ENCODE measurements at places on chromosomes 7 and 10.

- no peak for DNase-seq
Measured at GRCh38 chr7:133053321-133053891, 28.5 kb downstream of the CHCHD3 start.

- DNase-seq, result no peak
Measured at GRCh38 chr10:126115886-126116285, 219.5 kb downstream of the FANK1 start.

GRCh38 chr10:630581-631073 is 58.8 kb downstream of the DIP2C start:
- no peak for DNase-seq

DNA sequence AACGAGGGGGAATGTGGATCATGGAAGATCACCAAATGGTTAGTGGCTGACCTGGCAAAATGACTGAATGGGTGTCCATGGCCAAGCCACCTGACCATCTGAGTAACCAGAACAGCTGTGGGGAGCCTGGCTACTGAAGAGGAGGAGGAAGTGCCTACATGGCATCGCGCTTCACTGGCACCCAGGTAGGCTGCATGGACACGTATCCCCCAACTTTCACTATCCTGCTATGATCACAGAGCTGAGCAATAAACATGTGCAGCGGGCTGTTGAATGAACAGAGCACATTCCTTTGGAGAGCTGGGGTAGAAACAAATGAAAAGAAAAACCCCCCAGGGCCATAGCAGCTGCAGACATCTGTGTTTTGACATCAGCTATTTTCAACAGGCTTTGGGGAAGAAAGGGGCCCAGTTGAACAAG is 6.5 kb downstream of the AKR1B1 start:
- DNase-seq, result no peak

GRCh38 chr10:44913350-44914081 is 2.4 kb downstream of the TMEM72 start:
- no peak for DNase-seq

DNA sequence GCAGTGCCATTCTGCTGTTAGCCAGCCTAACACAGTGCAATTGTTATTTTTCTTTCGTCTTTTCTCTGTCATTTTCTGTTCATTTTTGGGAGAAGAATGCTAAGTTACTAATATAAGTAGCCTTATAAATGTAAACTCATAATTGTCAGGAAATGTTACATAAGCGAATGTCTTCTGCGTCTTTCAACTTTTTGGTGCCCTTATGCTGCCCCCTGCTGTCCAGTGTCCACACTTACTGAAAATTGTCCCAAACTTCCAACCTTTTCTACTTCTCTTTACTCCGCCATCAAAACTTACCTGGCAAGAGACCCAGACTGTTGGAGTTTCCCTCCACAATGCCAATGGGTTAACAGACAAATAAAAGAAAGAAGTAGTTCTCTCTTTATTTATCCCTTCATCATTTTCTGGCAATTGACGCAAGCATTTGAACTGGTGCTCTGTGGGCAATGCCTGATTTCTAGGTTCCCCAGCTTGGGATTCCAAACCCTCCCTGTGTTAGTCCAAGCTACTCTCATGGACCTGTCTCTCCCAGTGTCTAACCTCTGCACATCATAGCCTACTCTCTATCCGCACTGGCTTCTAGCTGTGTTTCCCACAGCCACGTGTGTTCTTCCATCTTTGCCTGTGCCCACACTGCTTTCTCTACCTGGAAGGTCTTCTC is 21.0 kb upstream of the EPC1 start:
- no peak for DNase-seq

DNA sequence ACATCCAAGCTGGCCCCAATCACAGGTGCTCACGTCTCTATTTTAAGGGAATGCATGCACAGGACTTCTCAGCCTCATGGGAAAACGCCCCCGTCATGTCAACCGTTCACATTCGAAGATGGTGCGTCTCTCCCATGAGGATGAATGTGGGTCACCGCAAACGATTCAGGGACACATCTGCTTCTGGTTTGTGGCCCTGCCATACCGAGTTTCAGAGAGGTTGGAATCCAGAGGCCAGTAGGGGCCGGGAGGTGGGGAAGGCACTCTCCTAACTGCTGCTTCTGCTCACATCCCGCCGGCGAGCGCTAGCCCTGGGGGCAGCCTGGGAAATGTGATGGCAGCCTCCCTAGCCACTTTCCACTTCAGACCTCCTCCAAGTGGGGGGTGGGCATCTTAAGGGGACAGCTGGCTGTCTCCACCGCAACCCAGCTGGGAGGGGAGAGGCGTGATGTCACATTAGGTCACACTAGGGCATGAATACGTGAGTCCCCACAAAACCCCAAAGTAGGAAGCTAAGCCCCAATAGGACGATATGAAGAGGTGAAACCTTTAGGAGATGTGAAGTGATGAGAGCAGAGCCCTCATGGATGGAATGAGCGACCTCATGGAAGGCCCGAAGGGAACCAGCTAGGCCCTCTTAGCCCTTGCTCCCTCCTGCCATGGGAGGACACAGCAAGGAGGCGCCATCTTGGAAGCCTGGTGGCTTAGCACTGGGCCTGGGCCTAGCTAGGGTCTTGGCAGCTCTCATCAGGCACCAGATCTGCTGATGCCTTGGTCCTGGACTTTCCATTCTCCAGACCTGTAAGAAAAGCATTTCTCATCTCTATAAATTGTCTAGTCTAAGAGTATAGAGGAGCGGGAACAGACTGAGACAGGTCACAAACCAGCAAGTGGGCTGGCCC is 107.8 kb downstream of the TCERG1L start:
- DNase-seq, result no peak

- DNase-seq, result no peak
Measured at GRCh38 chr10:35352512-35352911, 16.2 kb downstream of the CCNY start.

DNA sequence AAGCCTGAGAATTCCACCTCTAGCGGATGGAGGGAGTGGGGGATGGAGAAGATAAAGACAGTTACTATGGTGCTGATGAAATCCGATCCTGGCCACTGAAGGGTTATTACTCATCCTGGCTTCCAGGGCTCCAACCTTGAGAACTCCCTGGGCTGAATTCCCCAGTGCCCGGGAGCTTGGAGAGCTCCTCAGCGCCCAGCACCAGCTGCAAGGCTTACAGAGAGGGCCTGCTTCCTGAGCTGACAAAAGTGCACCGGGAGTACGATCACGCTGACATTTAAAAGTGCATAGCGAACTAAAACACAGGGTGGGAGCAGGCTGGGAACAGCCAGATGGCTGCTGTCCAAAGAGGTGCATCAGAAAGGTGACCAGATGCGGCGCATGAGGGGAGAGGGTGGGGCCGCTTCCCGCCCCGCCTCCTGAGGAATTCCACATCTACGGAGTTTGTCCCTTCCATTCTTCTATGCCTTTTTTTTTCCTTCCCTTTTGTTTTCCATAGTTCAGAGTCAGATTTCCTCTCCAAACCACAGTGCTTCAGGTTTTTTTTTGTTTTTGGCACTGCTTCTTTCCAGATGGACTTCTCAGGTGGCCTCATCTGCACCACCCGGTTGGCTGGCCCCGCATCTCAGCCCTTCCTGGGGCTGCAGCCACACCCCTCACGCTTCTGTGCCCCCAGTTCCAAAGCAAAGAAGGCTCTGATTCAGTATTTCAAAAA is 62.4 kb upstream of the MKRN1 start:
- peak; percentile 63 for DNase-seq

DNA sequence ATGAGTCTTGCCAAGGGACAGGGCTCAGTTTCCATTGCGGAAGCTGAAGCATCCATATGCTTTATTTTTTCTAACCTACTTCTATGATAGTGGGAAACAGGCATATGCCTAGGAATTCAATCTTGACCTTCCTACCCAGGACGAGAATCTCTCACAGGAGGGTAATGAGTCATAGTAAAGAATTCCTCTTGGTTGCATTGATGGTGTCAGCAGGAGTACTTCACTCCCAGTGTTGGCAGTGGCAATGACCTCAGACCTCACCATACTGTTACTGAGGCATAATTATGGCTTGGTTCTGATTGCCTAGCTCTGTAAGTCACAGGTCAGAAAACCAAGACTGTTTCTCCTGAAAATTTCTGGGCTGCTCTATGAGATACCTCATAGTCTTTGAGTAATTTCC is 552.9 kb downstream of the ARL4A start:
- no peak for DNase-seq

- no peak for DNase-seq
Measured at GRCh38 chr10:125172694-125173093, 12.3 kb upstream of the CTBP2 start.

- DNase-seq, result no peak
Measured at GRCh38 chr7:134343796-134344195, 27.1 kb upstream of the SLC35B4 start.

- no peak for DNase-seq
Measured at GRCh38 chr10:13087986-13088618, 11.9 kb upstream of the OPTN start.

DNA sequence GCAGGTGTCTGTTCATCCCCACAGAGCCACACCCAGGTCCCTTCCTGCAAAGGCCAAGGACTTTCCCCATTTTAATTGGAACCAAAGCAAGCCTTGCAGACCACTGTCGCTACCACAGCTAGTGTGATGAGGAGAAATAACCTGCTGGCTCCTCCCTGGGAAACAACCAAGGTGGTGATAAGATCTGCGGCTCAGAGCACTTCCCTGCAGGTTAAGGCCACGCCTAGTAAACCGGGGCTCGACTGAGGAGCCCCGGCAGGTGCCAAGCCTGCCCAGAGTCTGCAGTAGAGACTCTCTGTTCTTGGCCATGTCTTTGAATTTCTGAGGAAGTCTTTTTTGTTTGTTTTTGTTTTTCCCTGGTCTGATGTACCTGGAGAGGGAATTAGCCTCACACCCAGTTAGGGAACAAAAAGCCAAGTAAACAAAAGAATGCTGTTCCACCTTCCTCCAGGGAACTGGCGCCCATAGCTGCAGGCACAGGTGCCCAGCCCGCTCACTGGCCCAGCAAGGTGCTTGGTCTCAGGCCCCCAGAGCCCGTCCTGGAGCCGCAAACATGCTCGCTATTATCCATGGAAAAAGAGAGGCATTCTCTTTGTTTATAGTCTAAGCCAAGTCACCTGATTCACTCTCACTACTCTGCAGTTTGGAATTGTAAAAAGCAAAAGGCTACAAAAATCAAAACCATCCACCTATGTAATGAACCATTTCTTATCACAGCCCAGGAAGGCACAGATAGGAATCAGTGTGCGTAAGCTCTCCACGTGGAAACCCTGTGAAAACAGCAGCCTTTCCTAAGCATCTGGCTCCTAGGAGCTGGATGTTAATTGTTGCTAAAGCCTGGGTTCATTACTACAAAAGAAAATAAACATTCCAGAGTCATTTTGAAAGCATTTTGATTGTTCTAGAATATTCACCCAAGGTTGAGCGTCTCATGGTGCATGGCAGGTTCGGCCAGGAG is 2.7 kb downstream of the GPR146 start:
- no peak for DNase-seq

GRCh38 chr10:88186335-88186734 is 322.9 kb downstream of the PTEN start:
- DNase-seq, result no peak

- DNase-seq, result no peak
Measured at GRCh38 chr10:88273567-88273966, 309.6 kb downstream of the RNLS start.

- no peak for DNase-seq
Measured at GRCh38 chr10:11516431-11516746, 95.1 kb downstream of the USP6NL start.

DNA sequence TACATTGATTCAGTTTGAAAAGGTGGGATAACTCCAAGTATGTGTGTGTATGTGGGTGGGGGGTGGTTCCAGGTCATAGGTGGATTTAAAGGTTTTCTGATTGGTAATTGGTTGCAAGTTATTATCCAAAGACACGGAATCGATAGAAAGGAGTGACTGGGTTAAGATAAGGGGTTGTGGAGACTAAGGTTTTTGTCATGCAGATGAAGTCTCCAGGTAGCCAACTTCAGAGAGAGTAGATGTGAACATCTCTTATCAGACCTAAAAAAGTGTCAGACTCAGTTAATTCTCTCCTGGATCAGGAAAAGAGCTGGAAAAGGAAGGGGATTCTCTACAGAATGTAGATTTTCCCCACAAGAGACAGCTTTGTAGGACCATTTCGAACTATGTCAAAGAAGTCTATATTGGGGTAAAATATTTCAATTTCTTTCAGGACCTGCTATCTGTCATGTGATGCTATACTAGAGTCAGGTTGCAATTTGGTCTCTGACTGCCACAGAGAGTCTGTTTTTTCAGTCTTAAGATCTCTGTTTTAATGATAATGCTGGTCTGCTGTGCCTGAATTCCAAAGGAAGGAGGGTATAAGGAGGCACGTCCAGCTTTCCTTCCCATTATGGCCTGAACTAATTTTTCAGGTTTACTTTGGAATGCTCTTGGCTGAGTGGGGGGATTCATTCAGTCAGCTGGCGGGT is 3.6 kb downstream of the C7orf57 start:
- DNase-seq, result no peak

- DNase-seq, result peak; percentile 8
Measured at GRCh38 chr7:113774182-113774807, 144.5 kb downstream of the PPP1R3A start.

- DNase-seq, result no peak
Measured at GRCh38 chr7:66119245-66119850, 4.7 kb downstream of the CRCP start.

- no peak for DNase-seq
Measured at GRCh38 chr10:124562425-124563060, 100.9 kb downstream of the LHPP start.

- no peak for DNase-seq
Measured at GRCh38 chr10:12872577-12872976, 128.9 kb downstream of the CCDC3 start.

DNA sequence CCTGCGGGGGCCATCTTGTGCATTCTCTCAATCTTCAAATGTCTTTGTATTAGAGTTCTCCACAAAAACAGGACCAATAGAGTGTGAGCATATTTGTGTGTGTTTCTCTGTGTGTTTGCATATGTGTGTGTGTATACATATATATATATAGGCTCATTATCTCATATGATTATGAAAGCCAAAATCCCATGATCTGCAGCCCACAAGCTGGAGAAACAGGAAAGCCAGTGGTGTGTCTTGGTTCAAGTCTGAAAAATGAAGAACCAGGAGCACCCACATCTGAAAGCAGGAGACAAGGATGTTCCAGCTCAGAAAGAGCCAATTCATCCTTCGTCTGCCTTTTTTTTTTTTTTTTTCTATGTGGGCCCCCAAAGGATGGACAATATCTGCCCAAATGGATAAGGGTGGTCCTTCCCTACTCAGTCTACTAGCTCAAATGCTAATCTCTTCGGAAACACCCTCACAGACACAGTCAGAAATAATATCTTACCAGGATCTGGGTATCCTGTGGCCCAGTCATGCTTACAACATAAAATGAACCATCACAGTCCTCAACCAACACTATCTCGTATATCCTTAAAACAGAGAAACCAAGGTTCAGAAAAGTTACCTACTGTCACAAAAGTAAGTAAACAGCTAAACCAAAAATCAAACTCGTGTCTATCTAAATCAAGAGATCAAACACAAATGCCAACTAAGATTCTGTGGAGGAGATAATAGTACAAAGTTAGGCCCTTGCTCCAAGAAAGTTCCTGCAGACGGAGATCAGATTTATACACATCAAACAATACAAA is 141.9 kb downstream of the JMJD1C start:
- no peak for DNase-seq

GRCh38 chr7:128037880-128038619 is 6.8 kb upstream of the LRRC4 start:
- no peak for DNase-seq

GRCh38 chr10:17356820-17357219 is 97.6 kb downstream of the ST8SIA6 start:
- DNase-seq, result no peak

- no peak for DNase-seq
Measured at GRCh38 chr7:51236470-51237132, 80.0 kb downstream of the COBL start.
